ENCODE measurements at places on chromosomes 13 and 19. TPM values are rescaled to one million over a fixed set of nuclear protein-coding genes. Genes with fewer than 3 reads are reported as not detected.

The RDH8 gene
- not detected for total RNA-seq

GRCh38 chr13:30499338-30499737, 33.6 kb upstream of the HMGB1 start:
- DNase-seq, result no peak

DNA sequence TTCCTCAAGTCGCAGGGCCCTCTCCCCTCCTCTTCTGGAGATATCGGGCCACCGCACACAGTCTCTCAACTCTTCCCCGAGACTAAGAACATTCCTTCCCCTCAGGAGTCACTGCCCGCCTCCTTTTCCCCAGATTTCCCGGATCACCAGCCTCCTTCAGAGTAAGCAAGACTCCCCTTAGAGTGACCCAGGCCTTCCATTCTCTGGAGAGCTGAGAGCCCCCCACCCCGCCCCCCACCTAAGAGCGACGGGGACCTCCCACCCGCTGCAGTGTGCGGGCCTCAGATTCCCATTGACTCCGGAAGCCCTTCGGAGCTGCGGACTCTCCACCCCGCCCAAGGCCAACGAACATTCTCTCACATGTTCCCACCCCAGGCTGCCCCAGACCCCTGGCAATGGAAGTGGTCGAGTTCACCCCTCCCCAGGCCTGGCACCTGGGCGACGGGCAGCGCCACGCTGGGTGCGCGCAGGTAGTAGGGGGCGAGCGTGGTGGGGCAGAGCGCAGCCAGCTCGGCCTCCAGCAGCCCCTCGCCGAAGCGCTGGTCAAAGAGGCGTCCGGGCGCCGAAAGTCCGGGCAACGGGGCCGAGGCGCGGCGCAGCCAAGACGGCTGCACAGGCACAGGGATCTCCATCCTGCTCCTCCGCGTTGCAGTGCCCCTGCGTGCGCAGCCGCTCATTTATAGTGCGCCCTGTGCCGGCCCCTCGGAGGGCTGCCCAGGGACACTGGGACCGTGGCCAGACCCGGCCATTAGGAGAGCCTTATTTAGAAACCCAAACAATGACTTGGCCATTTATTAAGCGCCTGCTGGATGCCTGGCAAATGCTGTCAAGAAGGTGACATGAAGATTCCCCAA, at the start of gene HSPB6:
TSS of gene HSPB6 (minus strand) at position 653 of the 854 bp plus-strand sequence. CDS start at position 632, 21 bp downstream.
- no peak for DNase-seq

GRCh38 chr13:35139591-35139990, 197.5 kb downstream of the NBEA start:
- no peak for DNase-seq

The SLITRK5 gene
- 0.66 TPM for total RNA-seq

The SCEL gene
- total RNA-seq, result not detected

The LGALS4 gene
- total RNA-seq, result 0.80 TPM

The ZNF681 gene
- 2.6 TPM for total RNA-seq

- DNase-seq, result no peak
Measured at GRCh38 chr13:50052478-50052877, 37.2 kb downstream of the KCNRG start.

DNA sequence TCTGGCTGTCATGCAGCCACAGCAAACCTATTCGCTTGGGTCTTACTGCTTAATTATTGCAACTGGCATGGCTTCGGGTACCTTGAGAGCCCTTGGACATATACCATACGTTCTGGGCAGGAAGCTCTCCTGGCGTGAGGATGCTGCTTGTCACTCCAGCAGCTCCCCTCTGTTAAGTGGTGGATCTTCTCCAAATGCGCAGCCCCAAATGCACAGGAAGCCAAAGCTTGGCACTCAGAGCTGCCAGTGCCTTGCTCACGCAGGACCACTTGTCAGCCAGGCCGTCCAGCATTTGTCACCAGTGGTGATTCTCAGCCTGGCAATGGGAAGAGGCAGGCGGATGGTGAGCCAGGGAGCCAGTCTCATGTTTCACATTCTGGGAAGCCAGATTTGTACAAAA, 158.6 kb downstream of the KATNAL1 start:
- no peak for DNase-seq

DNA sequence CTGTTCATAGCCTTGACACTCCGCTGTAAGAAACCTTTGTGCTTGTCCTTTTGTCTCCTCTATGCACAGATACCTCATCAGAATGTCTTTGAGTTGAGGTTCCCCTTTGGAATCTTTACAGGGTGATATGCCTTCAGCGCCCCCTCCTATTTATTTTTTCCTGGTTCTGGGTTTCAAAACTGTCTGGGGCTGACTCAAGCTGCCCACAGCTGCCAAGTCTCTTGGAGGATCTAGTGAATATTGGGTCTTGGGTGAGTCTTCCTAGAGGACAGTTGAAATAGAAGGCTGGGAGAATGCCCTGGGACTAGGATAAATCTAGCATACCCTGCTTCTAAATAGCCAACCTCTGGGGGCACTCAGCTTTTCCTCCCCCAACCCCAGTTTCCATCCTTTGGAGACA, 930 bp downstream of the ZNF136 start:
- DNase-seq, result no peak

DNA sequence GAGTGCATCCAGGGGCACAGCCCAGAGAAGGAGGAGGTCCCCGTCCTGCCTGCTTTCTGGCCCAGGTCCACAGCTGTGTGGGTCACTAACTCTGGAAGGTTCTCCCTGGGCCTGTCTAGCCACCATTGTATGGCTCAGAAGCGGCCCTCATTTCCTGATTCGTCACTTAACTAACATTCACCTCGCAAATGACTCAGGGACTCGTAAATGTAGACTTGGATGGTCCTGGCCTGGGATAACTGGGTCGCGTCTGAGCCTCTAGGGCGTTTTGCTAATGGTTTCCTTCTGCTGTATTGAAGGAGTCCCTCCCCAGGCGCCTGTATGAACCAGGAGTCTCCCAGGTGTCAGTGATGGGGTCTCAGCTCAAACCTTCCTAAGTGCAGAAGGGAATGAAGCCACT, 162.8 kb downstream of the ZNF536 start:
- no peak for DNase-seq

The ZNF837 gene
- 1.3 TPM for total RNA-seq

The ZNF571 gene
- 5.3 TPM for total RNA-seq
